ENCODE measurements at places on chromosomes 6 and 20.
A peak's percentile ranks its signal among the peaks of the same experiment; 100 is the strongest.

DNA sequence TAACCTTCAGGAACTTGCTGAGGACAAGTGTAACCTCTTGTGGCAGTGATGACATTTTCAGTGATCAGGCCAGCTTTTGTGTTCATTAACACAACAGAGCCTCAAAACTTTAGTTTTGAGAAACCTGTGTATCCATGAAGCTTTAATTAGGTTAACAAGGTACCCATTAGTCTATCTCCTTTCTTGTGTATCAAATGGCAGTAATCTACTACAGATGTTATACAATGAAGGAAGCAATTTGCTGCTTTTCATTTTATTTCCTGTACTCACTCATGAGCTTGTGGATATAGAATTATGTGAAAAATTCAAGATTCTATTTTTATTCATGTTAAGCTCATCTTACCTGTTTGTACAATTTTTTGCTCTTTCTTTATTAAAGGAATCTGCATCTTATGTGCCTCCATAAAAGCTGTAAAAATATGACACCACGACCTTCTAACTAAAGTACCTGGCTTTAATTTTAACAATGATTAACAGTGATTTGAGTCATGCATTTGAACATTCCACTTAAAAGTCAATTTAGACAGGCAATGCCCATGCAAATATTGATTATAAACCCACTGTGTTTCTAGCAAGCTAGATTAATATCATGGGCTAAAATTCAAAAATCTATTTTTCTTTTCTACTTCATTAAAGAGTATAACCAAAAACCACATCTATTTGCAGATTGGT is 897.3 kb downstream of the KIF16B start:
- no peak for DNase-seq

DNA sequence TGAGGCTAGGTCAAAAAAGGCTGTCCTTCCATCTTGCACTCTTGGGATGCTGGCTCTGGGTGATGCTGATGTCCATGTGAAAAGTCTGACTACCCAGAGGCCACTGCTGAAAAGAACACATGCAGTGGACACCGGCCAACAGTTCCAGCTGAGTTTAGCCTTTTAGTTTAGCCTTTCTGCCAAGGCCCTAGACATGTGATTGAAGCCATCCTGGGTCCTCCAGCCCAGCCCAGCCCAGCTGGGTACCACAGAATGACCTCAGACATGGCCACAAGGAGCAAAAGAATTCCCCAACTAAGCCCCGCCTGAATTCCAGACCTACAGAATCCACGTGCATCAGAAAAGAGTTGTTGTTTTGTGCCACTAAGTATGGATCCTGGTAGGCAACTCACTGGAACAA is 17.4 kb downstream of the PIGT start:
- no peak for DNase-seq

DNA sequence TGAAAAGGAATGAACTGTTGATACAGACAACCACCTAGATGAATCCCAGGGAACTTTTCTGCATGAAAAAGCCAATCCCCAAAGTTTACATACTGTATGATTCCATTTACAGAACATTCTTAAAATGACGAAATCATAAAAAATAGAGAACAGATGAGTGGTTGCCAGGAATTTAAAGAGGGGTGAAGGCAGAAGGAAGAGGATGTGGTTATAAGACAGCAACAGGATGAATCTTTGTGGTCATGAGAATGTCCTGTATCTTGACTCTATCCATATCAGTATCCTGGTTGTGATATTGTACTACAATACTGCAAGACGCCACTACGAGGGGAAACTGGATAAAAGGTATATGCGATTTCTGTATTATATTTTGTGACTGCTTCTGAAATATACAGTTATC is 70.1 kb upstream of the EMILIN3 start:
- no peak for DNase-seq

- peak; percentile 15 for DNase-seq
Measured at GRCh38 chr20:63082308-63082938, 75.7 kb upstream of the BHLHE23 start.

DNA sequence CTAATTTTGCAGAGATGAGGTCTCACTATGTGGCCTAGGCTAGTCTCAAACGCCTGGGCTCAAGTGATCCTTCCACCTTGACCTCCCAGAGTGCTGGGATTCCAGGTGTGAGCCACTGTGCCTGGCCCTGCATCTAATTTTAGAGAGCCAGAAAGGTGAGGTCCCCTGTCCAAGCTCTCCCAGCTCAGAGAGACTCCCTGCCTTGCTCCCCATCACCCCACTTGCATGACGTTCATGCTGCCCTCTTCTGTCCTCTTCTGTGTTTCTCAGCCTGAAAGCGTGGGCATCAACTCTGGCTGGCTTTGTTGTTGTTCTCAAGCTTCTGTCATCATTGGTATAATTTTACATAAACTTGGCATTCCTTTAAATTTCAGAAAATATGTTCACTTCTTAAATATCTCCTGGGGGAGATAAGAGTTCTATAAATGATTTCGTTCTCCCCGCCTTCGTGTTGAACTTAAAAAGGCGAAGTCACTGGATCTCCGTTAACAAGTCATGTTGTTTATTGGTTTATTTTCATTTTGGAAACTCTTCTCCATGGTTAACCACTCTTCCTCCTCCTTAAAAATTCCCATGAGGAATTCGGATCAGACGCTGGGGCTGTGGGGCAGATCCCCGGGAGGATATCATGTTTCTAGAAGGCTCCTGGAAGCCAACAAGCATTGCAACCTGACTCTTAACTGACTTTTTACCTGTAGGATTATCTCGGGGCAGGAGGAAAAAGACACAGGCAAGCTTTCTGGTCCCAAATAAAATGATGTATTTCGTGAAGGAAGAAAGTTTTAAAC is 13.2 kb upstream of the PARD6B start:
- DNase-seq = no peak

DNA sequence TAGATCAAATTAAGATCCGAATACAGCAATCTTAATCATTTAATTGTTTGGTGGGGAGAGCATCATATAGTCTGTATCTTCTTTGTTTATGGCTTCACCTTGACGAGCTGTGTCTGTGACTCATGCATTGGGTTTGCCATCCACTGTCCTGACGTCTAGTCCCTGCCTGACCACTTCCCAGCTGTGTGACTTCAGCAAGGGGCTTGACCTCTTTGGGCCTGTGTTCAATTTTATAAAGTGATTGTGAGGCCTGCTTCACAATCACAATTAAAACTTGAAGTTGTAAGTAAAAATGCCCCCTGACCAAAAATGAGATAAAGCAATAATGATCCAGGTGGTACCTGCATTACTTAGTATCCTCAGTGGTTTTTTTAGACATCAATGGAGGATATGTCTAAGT is 209.2 kb downstream of the ZNF217 start:
- DNase-seq = no peak

DNA sequence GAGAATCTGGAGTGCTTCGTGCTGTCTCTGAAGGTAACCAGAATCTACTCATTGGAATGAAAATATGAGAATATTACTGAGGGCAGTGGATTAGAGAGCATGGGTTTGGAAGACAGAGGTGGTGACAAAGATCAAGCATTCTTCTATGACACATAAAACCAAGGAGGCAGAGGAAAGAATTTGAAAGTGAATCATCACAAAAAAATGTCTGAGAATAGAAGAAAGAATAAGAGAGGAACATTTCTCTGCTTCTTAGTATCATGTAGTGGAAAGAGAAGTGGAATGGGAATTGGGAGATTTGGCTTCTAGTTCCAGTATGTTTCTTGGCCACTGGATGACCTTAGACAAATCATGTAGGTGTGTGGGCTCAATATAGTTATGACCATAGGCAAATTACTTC is 474.0 kb downstream of the TFAP2B start:
- no peak for DNase-seq

DNA sequence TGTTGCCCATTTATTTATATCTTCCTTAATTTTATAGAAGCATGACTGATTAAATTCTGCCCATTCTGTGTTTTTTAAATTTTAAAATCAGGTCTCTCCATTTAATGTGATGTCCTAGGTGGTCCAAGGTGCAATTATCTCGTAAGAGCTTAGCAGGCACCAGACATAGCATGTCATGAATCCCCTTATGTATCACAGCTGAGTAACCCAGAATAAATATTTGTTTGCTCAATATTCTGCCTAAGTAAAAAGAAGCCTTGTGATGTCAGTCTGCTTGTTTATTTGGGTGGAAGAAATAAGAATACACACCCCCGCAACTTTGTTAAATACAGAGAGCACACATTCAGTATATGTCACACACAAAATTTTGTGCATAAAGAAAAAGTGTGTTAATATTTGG is 211.3 kb downstream of the FARS2 start:
- DNase-seq = no peak

DNA sequence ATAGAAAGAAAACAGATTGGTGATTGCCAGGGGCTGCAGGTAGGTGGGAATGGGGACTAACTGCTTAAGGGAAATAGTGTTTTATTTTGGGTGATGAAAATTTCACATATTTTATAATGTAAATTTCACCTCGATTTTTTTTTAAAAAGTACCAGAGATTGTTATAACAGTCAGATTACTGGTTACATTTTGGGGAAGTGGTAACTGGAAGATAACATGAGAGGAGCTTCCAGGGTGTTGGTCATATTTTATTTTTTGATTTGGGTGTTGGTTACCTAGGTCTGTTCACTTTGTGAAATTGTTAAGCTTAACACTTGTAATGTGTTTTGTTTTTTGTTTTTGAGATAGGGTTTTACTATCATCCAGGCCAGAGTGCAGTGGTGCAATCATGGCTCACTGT is 17.2 kb upstream of the CRIP3 start:
- DNase-seq = no peak
